Stimulated activated CD4-positive, alpha-beta T cell treated with anti-CD3 and anti-CD28 coated beads, Interleukin-15, amount 100 ng/mL, for 48 hours (primary cell): ENCODE measurements at places on chromosomes 1 and 21.

DNA sequence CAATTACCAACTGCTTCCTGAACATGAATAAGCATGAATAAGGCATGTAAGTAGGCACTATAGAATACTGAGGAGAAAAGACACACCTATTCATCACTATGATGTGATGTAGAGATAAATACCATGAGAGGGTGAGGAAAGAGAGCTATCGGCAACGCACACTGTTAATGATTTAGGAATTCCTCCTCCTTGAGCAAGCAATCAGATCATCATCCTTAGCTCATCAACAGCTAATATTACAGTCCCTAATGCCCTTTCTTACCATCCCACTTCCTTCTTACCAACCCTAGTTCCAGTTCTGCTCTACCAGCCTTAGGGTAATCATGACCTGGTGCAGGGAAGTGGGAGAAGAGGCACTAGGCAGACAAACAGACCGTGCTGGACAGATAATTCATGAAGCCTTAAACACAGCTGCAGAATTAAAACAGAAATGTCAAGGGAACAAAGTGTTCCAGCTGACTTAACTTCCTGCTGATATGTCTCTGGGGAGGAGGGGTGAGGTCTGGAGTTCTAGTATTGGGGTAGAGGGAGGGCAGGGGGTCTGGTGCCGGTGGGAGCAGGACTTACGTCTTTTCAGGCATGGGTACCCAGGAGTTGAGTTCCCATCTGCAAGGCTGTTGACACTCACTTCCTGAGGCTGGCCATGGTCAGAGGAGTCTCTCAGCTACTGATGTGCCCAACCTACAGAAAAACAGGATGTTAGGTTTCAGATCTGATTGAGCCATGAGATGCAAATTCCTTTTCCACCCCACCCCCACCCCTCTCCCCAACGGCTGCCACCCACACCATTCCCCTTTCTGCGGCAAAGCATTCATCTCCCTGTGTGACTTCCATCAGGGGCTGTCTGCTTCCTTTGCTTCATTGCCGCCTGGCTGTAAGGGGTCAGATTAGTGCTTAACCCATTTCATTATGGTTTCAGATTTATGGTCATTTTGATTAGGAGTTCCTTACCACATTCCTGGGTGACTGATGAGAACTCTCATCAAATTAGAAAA lies 12.6 kb upstream of the RCSD1 start:
- DNase-seq = no peak

- DNase-seq = no peak
Observed at GRCh38 chr1:29629401-29629800, 393.1 kb downstream of the PTPRU start.

- no peak for DNase-seq
Observed at GRCh38 chr1:193694741-193695140, 508.3 kb upstream of the B3GALT2 start.

GRCh38 chr1:244796719-244797406 lies 38.6 kb upstream of the COX20 start:
- no peak for DNase-seq

- DNase-seq = no peak
Observed at GRCh38 chr1:233960386-233960785, 55.9 kb downstream of the SLC35F3 start.

- no peak for DNase-seq
Observed at GRCh38 chr21:44874497-44875315, 1.2 kb upstream of the PTTG1IP start.

GRCh38 chr1:208042041-208042615 lies 131.2 kb upstream of the CD34 start:
- no peak for DNase-seq

DNA sequence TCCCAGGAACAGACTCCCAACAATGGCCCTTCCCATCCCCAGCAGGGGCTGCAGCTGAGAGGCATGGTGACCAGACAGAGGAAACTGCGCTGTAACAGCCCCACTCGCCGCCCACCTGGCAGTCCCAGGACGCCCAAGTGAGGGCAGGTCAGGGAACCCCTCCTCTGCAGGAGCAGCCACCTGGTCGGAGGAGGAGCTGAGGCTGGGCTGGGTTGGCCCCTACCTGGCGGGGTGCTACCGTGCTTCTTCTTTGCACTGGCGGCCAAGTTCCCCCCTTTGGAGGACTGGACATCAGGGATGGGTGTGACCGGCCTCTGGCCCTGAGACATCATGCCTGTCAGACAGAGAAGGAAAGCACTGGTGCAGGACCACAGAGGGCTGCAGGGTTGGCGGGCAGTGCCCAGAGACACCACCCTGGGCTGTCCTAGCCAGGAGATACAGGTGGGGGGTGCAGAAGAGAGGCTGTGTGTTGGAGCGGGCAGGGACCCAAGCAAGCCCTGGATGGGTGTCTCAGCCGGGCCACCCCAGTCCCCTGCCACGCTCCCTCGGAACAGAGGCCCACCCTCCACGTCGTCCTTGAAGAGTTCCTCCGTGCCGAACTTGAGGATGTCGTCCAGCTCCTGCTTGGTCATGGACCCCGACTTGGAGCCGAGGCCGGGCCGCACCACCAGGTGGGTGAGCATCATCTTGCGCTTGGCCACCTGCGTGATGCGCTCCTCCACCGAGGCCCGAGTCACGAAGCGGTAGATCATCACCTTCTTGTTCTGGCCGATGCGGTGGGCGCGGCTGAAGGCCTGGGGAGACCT lies 51.6 kb downstream of the CHD5 start:
- no peak for DNase-seq

DNA sequence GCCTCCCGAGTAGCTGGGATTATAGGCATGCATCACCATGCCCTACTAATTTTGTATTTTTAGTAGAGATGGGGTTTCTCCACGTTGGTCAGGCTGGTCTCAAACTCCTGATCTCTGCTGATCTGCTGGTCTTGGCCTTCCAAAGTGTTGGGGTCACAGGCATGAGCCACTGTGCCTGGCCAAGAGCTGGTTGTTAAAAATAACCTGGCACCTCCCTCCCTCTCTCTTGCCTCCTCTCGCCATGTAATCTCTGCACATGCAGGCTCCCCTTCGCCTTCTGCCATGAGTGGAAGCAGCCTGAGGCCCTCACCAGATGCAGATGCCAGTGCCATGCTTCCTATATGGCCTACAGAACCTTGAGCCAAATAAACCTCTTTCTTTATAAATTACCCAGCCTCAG lies 74.7 kb upstream of the TLR5 start:
- DNase-seq = no peak

GRCh38 chr1:192869308-192869940 lies 60.6 kb downstream of the RGS2 start:
- DNase-seq = no peak

DNA sequence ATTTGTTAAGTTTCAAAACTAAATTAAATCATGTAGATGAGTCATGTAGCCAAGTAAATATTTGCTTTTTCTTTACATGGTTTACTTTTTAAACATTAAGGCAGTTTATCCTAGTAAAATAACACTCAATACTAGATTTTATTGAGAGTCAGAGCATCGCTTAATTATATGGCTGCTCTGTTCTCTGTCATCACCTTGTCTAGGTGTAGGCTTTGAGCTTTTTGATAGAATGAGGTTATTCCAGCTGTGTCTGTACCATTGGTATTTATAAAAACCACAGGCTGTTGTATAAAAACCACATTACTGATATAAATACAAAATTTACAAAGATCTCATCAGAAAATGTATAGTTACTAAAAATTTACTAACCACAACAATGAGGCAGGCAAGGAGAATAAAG lies 42.5 kb upstream of the GPR52 start:
- no peak for DNase-seq

DNA sequence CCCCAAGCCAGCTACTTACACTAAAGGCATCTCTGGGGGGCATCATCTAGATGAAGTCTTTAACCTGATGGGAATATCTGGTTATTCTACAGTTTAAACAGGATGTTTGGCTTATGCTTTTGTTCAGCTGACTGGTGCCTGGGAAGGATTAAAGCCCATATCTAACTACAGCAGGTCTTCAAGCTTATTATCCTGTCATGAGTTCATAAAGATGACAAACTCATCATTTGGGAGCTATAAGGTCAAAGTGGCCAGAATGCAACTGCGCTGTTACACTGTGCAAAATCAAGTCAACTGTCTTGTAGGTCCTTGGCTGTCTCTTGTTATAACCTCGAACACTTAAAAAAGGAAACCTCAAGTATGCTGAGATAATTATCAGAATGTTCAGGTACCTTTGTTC lies 18.6 kb upstream of the MOB3C start:
- DNase-seq = no peak

GRCh38 chr1:8580566-8580965 lies 236.9 kb downstream of the RERE start:
- no peak for DNase-seq

DNA sequence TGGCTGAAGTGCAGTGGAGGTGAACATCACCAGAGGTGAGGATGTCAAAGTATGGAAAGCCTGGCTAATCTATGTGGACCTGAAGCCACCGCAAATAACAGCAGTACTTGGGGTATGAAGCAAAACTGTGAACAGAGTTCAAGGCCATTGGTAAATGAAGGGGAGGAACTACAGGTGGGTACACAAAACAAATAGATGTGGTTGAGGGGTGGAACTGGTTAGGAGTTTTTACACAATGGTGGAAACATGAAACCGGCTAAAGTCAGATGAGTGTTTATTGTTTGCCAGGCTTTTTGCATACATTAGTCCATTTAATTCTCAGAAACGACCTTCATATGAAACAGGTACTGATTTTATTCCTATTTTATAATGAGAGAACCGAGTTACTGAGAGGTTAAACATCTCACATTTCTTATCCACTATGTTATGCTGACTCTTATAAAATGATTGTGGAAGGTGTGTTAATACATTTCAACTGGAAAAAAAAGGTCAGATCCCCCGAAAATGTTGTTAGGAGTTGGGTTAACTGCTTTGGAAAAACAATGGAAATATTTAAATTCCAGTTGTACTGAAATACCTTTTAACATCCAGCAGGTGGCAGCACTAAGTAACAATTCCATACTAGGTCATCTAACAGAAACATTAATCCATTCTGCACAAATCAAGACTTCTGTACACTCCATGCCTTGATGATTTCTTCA lies 44.3 kb upstream of the GTF2B start:
- no peak for DNase-seq

DNA sequence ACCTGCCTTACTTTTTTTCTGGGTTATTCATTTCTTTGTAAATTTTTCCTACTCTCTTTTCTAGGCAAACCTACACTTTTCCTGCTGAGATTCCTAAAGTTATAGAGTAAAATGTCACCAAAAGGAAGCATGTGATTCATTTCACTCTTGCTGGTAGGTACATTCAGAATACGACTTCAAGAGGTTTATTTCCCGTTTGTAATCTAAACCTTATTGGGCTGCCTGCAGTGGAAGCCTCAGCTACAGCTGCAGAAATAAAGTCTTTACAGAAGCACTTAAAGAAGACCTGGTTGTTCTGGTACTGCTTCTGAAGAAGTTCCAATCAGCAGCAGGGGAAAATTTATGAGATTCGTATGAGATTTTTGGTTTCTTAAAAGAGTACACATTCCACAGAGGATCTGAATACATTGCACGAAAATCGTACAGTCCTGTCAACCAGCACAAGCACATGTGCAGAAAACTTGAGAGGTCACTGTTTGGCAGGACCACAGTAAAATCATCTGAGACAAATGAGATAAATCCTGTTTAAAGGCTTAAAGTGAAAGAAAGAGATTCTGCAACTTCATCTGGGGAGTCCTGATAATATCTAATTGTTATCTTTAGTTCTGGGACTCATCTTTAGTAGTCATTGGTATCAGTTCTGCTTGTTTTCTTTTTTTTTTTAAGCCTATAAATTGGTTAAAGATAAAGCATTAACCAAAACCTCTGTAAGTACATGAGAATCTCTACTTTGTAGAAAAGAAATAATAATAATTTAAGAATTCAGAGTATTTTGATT lies 109.9 kb upstream of the ADGRL2 start:
- DNase-seq = no peak

- peak; percentile 57 for DNase-seq
Observed at GRCh38 chr1:159012495-159012894, 2.8 kb downstream of the IFI16 start.

DNA sequence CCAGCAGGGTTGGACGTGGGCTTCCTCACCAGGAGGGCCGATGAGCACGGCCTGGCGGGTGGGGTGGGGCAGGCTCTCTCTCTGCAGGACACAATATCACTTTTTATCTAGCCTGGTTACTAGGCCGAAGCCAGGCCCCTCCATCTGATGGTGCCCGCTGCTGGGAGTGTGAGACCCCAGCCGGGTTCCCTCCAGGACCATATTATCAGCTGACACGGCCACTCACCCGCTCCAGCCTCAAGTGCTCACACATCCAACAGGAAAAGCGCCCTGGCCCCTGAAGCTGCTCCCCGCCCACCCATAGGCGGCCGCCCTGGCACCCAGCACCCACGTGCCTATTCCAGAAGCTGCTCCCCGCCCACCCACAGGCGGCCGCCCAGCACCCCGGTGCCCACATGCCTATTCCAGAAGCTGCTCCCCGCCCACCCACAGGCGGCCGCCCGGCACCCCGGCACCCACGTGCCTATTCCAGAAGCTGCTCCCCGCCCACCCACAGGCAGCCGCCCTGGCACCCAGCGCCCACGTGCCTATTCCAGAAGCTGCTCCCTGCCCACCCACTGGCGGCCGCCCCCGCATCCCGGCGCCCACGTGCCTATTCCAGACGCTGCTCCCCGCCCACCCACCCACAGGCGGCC lies 5.0 kb downstream of the SLC19A1 start:
- no peak for DNase-seq

DNA sequence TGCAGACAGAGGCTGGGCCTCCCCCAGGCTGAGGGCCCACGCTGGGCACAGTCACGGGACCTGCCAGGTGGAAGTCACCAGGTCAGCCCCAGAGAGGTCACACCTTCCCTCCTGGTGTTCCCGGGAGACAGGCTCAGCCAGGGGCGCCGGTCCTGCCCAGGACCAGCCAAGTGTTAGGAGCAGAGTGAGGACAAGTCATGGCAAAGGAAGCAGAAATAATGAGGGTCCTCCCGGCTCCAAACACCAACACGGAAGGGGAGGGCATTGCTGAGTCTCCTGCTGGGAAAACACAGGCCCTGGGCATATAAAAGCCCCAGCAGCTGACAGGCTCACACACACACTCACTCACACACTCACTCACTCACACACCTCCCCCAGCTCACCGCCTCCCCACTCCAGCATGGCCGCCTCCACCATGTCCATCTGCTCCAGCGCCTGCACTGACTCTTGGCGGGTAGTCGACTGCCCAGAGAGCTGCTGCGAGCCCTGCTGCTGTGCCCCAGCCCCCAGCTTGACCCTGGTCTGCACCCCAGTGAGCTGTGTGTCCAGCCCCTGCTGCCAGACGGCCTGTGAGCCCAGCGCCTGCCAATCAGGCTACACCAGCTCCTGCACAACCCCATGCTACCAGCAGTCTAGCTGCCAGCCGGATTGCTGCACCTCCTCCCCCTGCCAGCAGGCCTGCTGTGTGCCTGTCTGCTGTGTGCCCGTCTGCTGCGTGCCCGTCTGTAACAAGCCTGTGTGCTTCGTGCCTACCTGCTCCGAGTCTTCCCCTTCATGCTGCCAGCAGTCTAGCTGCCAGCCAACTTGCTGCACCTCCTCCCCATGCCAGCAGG lies at the start of gene KRTAP10-10:
KRTAP10-10 (plus strand) TSS at position 339 of the 833 bp plus-strand sequence; CDS start at position 401, 62 bp downstream.
- no peak for DNase-seq

DNA sequence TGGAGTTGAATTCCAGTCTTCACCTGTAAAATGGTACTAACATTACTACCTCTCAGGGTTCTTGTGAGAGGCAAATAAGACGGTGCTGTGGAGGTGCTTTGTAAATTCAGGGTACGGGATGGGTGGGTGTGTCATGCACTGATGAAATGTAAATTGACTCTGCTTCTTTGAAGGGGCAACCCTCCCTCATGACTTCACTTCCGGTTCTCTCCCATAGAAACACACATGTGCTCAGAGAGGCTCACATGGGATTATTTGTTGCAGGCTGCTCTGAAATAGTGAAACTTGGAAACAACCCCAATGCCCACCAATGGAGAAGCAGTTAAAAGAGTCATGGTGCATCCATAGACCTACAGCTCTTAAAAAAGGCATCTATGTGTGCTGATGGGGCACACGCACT lies 44.9 kb upstream of the SCMH1 start:
- DNase-seq = no peak

- no peak for DNase-seq
Observed at GRCh38 chr21:15241997-15242736, 177.4 kb upstream of the NRIP1 start.
